ENCODE measurements at places on chromosomes 3 and 15.

DNA sequence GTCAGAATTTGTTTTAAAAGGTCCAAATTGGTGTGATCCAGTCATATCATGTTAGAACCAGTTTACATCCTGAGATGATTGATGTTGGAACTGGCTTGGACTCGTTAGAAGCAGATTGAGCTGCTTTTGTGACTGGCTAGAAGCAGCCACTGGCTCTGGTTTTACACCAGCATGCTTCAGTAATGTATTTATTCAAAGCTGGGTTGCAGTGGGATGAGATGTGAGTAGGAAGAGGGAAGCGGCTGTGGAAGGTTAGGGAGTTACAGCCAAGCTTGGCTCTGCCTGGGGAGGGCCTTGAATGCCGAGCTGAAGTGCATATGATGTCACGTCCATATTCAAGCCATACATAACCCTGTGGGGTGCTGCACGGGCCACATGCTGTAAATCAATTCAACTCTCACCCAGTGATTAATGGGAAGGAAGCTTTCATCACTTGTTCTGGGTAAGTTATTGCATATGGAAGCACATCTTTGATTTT lies 104.0 kb upstream of the SMAD3 start:
- DNase-seq, result no peak

DNA sequence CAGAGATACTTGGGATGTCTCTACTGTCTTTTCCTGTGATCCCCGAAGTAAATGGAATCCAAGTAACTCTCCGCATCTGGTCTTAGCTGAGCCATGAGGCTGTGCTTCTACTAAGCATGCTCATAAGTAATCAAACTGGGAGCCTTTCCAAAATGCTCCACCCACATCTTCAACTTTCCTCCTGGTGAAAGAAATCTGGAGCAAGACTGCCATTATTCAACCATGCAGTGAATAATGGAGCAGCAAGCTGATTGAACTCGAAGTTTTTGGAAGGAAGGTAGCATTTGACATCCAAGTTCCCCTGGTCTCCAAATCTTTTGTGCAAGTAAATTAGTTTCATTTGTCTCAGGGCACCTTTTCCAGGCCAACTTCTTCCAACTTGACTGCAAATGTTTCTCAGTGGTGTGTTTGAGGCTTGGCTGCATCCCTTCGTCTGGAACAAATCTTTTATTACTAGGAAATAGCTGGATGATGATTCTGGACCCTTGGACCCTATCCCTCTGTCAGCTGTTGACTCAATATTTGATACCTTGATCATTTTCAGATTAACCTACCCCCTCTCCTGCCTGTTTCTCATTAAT lies 19.4 kb downstream of the GXYLT2 start:
- DNase-seq, result no peak

GRCh38 chr3:16936233-16936632 lies 51.5 kb downstream of the PLCL2 start:
- no peak for DNase-seq

GRCh38 chr3:72036899-72037298 lies 252.0 kb upstream of the PROK2 start:
- DNase-seq, result no peak

- DNase-seq, result no peak
These were observed 41.8 kb upstream of the MYZAP start for GRCh38 chr15:57549935-57550334.

DNA sequence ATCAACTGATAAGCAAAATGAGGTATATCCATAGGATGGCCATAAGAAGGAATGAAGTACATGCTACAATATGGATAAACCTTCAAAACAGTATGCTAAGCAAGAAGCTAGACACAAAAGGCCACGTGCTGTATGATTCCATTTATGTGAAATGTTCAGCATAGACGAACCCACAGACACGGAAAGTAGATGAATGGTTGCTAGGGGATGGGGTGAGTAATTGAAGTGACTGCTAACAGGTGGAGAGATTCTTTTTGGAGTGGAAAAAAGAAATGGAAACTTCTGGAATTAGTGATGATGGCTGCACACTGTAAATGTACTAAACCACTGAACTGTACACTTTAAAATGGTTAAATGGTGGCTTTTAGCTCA lies 630 bp upstream of the EFCAB12 start:
- no peak for DNase-seq

DNA sequence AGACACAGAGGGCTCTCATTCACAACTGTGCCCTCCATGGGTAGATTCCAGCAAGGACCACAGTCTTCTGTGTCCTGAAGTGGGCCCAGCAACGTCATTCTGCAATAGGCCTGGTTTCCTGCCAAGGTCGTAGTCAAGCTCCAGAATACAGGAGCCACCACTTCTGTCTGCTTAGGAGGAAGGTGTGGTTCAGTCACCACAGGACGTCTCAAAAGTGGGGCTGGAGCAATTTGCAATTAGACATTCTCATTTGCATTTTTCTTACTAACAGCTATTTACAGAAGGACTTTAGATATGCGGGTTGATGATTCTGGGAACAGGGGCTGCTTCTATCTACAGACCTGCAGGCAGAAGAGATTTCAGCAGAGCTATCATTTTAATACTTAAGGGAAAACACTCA lies 58.7 kb upstream of the MYRIP start:
- DNase-seq, result no peak

DNA sequence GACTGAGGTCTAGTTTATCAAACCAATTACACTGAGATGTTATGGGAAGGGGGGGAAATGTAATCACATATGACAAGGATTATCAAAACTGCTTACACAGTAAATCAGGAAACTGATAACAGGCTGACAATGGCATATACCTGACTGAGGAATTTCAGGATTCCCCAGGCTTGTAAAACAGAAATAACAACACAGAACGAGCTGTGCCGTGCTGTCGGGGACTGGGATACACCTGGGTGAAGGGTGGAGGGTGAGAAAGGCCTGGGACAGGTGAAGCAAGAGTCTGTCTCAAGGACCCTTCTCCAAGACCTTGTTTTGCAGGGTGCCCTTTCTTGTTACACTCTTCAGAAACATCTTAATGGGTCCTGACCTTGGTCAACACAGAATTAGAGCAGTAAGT lies 29.4 kb downstream of the RORA start:
- no peak for DNase-seq

GRCh38 chr3:127349501-127350171 lies 61.8 kb upstream of the PRR20G start:
- DNase-seq, result no peak

- no peak for DNase-seq
These were observed 83.6 kb upstream of the XCR1 start for GRCh38 chr3:46110701-46111493.

DNA sequence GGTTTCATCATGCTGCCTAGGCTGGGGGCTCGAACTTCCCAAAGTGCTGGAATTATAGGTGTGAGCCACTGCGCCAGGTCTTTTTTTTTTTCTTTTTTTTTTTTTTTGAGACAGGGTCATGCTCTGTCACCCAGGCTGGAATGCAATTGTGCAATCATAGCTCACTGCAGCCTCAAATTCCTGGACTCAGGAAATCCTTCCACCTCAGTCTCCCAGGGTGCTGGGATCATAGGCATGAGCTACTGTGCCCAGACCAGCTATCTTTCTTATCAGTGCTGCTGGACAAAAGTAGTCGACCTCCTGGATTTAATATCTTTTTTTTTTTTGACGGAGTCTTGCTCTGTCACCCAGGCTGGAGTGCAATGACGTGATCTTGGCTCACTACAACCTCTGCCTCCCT lies 60.8 kb downstream of the TFDP2 start:
- DNase-seq, result no peak

DNA sequence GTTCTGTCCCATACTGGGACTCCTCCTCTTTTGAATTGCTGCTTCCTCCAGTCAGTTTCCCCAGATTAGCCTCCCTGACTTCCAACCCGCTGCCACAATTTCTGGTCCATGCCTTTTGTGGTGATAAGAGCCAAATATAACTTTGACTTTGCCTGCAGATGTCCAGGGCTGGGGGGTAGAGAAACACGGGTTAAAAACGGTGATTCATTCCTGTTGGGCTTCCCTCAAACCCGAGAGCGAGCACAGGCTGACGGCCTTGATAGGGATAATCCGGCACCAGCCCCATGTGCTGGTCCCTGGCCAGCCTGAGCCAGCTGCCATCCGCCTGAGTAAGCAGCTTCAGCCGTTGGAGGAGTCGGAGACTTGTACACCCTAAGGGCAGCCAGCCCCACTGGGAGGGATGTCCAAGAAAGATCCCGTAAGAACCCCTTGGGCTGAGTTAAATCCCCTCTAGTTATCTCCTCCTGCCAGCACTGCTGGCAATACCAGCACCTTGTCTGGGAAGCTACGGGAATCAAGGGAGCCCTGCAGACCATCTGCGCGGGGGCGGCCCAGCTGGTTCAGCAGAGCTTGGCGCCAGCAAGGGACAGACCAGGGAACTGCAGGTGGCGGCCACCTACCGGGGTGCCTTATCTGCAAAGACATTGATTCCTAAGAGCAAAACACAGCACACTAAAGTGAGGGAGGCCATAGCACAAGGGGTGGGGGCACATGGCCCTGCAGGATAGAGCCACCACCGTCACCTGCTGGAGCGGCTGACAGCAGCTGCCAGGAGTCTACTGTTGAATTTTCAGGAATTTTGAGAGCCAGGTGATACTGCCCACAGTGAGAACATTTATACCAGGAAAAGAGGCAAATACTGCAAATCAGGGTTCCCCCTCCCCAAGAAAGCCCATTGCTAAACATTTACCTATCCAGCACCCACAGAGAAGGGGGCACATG lies 18.1 kb downstream of the CSPG4 start:
- DNase-seq, result no peak

GRCh38 chr3:42276141-42277132 lies 10.5 kb upstream of the CCK start:
- DNase-seq, result no peak

DNA sequence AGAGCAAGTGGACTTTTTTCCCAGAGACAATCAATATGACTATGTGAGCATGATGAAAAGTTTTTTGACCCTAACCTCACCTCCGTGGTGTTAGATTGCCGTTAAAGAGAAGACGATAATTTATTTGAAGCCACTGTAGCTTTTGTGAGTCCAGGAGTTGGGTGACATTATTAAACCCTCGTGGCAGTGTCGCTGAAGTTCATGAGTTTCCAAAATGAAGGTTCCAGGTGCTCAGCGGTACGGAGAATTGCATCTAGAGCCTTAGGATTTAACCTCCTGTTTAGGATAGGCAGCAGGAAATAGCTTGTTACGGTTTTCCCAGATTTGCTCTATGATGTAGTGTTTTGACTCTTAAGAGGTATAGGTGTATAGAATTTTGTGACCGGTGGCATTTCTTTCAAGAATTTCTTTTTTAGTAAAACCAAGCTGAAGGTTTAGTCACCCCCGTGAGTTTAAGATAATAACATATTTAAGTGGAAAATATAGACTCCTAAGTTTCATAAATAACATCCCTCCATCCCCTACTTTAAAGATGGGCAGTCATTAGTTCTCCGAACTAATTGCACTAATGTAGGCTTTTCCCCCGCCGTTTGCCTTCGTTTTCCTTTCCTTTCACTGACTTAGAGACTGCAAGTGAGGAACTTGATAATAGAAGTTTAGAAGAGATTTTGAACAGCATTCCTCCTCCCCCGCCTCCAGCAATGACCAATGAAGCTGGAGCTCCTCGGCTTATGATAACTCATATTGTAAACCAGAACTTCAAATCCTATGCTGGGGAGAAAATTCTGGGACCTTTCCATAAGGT lies 2.0 kb downstream of the SMC4 start:
- no peak for DNase-seq

DNA sequence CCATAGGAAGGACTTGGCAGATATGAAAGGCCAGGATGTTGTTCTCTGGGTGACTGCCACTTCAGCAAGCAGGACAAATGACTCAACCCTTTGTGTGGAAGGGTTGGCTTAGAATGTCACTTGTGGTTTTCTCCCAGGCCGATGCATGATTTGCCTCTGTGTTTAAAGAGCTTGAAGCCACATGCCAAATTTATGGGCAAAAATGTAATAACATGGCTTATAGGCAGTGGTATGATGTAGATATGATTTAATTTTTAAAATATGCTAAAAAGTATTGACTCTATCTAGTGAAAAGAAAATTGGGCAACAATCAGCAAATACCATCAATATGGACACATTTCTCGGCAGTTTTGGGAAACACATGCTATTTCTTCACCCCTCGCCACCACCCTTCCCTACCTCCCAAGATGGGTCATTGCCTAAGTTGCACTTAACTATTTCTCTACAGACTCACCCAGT lies 114.6 kb downstream of the CYP19A1 start:
- DNase-seq, result no peak

GRCh38 chr15:55290528-55291057 lies 980 bp upstream of the RAB27A start:
- peak; percentile 77 for DNase-seq
